CD4-positive, alpha-beta T cell treated with Interleukin-21 for 1 hour (primary cell): ENCODE measurements at places on chromosomes 6 and 20.

DNA sequence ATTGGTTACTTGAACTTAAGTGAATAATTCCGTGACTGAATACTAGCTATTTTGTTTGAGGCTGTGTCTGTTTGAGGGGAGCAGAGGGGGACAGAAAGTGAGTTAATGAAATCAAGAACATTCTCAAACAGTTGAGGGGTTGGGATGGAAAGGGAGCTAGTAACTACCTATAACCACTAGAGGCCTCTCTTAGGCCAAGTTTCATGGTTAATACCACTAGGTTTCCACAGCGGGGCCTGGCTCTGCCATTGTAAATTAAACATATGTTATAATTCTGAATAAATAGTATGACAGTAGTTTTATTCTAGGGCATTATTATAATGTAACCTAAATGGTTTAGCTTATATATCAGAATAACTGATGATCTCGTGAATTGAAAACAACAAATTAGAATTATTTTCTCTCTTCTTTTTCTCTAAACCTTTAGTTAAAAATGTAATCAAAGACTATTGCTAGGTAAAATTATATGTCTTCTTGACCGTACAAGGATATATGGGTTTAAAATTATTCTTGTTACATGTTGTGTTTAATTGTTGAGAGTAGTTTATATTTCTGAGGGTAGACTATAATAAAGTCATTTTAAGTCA, 108.1 kb downstream of the BCKDHB start:
- DNase-seq: peak; percentile 18

GRCh38 chr20:21693322-21693721, 12.1 kb upstream of the PAX1 start:
- no peak for DNase-seq

GRCh38 chr6:10999994-11000393, 44.1 kb downstream of the ELOVL2 start:
- DNase-seq: no peak

GRCh38 chr6:142822383-142822782, 122.6 kb downstream of the HIVEP2 start:
- no peak for DNase-seq

DNA sequence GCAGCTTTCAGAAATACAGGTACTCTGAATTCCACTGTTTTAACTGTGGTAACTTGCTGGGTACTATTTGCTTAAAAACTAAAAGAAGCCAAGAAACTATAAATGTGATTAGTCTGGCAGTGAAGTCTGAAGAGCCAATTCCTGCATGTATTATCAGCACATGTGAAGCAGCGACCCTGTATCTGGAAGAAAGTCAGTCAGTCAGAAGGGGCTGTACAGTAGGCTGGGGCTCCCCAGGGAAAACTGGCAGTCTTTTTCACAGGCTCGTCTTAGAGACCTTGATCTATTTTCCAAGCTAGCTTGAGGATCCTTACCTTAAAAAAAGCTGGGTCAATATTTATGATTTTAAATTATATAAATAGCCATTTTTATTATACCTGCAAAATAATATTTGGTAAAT, 104.9 kb downstream of the PDSS2 start:
- no peak for DNase-seq
